ENCODE measurements at places on chromosomes 1 and 21.

- DNase-seq = no peak
Observed at GRCh38 chr1:207388721-207389120, 65.4 kb upstream of the CR2 start.

DNA sequence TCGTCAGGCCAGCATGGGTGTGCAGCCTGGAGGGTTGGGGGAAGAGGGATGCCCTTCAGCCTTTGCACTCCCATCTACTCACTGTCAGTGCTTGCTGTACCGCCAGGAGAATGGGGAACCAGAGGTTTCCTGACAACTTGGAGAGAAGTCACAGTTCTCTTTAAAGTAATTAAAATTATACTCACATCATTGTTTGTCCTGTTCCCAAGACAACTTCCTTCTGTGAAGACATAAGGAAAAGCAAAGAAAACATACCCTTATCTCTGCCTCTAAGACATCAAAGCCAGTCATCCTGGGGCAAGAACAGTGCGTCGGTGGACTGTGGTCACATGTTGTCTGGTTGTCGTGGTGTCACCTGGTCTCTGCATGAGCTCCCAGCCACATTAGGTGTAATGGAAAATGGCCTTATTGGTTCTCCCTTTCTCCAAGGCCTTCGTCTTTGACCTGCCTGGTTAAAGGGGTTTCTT is 17.6 kb downstream of the TRAF5 start:
- no peak for DNase-seq

GRCh38 chr1:169896013-169896412 is 2.3 kb upstream of the SCYL3 start:
- no peak for DNase-seq

DNA sequence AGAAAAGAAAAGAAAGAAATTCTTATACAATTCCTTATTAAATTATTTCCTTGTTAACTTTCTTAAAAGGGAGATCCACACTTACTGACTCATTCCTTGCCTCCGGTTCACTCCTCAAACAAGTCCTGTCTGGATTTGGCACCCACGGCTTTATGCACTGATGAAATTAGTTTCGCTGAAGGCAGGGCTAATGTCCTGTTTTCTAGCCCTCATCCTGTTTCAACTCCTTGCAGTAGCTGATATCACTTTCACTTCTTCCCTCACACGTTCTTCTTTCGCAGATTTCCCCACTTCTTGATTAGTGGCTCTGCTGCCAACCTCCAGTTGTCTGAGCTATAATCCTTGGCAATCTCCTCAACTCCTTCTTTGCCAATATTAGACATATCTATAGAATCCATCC is 215.2 kb downstream of the URB2 start:
- DNase-seq = no peak

GRCh38 chr1:102790997-102791396 is 317.3 kb downstream of the COL11A1 start:
- DNase-seq = no peak

- DNase-seq = no peak
Observed at GRCh38 chr21:42495765-42496119, 282 bp downstream of the RSPH1 start.

- no peak for DNase-seq
Observed at GRCh38 chr1:244273845-244274619, 177.7 kb downstream of the ADSS2 start.

DNA sequence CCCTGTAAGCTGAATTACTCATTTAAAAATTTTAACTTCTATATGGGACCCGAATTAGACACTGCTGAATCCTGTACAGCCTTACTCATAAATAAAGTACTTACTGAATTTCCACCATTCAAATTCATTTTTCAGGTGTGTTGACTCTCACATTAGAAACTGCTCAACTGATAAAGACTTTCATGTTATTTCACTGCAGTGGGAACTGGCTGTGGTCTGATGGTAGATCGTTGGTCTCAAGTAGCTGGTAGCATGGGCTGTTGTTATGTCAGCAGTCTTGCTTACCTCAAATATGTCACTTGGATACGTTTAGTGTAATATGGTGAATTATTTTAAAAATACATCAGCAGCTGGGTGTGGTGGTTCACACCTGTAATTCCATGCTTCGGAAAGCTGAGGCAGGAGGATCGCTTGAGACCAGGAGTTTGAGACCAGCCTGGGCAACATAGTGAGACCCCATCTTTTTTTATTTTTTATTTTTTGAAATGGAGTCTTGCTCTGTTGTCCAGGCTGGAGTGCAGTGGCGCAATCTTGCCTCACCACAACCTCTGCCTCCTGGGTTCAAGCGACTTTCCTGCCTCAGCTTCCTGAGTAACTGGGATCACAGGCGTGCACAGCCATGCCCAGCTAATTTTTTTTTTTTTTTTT is 10.4 kb downstream of the DEGS1 start:
- DNase-seq = no peak

- DNase-seq = no peak
Observed at GRCh38 chr1:173505391-173505790, 28.3 kb downstream of the PRDX6 start.

DNA sequence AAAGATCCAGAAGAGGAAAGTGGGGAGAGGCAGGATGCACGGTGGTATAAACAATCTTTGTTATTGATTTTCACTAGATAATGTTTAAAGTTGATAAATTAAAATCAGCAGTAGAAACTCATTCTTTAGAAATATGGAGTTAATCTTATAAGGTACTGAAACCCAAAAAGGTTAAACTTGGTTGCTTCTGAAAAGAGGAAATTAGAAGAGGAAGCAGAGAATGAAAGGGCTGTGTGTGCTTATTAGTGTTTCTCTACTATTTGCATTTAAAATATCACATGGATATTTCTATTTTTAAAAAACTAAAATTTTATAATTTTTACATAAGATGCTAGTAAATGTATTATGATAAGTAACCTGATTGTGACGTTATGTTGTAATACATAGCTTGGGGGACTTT is 24.4 kb downstream of the C1orf141 start:
- no peak for DNase-seq

- DNase-seq = peak; percentile 68
Observed at GRCh38 chr1:95041491-95042165, 31.1 kb downstream of the ALG14 start.

DNA sequence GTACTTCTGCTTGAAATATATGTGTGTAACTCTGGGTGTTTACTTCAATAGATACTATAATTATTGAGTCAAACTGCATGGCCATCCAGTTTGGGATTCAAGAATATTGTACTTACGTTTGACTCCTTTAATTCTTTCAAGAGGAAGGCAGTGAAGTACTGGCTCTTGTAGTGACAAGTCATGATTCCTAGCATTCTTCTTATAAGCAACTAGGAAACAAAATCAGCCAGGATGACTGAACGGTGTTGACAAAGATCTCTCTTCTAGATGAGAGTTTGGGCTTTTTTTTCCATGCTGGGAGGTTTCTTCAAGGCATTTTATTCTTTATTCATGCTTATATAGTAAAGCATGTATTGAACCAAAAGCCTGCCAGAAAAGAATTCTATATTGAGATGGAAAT is 58.3 kb downstream of the CLEC20A start:
- DNase-seq = no peak

DNA sequence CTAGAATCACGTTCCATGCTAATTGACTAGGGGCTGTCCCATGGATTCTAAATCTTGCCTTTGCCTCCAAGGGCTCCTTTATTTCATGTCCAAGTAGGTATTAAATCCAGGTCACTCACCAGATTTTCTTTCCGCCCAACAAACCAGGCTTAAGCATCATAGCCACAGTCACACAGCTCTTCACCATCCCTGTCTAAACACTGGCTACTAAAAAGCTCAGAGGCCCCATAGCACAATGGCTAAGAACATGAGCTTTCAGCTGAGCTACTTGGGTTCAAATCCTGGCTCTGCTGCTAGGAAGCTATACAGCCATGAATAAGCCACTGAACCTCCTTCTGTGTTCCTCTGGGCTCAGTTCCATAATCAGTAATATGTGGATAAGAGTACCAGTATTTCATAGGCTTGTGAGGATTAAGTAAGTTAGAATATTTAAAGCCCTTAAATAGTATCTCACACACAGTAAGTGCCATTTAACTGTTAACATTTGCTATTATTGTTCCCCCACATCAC is 277.2 kb upstream of the GJB5 start:
- DNase-seq = no peak

DNA sequence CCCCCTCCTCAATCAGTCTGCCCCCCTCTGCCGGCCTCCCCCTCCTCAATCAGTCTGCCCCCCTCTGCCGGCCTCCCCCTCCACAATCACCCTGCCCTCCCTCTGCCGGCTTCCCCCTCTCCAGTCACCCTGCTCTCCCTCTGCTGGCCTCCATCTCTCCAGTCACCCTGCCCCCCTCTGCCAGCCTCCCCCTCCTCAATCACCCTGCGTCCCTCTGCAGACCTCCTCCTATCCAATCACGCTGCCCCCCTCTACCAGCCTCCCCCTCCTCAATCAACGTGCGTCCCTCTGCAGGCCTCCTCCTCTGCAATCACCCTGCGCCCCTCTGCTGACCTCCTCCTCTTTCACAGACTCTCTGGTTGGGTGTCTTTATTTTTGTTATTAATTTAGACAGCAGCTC is 11.5 kb upstream of the C1orf198 start:
- no peak for DNase-seq

DNA sequence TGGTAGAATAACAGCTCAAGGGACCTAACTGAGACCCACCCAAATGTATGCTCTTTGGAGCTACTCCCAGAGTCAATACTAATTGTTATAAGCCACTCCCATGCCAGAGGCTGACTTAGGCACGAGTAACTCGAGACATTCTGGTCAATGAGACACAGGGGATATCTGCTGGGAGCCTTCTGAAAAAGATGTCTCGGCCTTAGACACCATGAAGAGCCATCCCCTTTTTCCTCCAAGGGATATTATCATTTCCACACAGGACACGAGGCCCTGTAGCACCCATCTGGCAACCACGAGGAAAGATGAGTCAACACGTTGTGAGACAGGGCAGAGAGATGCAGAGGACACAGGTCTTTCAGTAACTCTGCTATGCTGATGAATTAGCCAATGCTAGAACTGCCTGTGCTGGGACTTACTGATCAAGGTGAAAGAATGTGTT is 30.7 kb downstream of the ITPKB start:
- no peak for DNase-seq

DNA sequence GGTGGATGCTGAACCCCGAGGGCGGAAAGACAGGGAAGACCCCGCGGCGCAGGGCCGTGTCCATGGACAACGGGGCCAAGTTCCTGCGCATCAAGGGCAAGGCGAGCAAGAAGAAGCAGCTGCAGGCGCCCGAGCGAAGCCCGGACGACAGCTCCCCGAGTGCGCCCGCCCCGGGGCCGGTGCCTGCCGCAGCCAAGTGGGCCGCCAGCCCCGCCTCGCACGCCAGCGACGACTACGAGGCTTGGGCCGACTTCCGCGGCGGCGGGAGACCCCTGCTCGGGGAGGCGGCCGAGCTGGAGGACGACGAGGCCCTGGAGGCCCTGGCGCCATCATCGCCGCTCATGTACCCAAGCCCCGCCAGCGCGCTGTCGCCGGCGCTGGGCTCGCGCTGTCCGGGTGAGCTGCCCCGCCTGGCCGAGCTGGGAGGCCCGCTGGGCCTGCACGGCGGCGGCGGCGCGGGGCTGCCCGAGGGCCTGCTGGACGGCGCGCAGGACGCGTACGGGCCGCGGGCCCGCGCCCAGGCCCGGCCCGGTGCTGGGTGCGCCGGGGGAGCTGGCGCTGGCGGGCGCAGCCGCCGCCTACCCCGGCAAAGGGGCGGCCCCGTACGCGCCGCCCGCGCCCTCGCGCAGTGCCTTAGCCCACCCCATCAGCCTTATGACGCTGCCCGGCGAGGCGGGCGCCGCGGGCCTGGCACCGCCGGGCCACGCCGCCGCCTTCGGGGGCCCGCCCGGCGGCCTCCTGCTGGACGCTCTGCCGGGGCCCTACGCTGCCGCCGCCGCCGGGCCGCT is 20.7 kb downstream of the FOXO6 start:
- peak; percentile 50 for DNase-seq

DNA sequence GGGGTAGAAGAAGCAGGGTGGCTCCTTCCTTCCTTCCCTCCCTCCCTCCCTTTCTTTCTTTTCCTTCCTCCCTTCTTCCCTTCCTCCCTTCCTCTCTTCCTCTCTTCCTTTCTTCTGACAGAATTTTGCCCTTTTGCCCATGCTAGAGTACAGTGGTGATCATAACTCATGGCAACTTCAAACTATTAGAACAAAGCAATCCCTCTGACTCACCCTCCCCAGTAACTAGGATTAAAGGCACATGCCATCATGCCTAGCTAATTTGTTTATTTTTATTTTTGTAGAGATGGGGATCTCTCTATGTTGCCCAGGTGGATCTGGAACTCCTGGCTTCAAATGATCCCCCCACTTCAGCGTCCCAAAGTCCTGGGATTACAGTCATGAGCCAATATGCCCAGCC is 10.0 kb upstream of the RPE65 start:
- no peak for DNase-seq

- DNase-seq = peak; percentile 15
Observed at GRCh38 chr1:5297180-5297885, 642.9 kb downstream of the AJAP1 start.

DNA sequence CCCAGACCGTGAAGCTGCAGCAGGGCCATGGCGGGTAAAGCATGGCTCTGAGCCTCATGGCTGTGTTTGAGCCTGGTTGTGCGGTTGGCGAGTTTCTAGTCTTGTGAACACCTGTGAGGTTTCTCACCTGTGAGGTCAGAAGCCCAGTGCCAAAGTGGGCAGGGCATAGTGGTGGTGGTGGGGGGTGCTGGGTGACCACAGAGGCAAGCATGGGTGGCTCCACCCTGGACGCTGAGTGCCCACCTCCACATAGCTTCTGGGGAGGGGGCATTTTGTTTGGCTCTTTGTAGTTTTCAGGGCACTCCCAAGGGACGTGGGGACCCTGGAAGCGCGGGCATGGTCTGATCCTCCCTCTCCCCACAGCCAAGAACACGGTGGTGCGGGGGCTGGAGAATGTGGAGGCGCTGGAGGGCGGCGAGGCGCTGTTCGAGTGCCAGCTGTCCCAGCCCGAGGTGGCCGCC is 91.1 kb downstream of the TRIM11 start:
- DNase-seq = no peak

DNA sequence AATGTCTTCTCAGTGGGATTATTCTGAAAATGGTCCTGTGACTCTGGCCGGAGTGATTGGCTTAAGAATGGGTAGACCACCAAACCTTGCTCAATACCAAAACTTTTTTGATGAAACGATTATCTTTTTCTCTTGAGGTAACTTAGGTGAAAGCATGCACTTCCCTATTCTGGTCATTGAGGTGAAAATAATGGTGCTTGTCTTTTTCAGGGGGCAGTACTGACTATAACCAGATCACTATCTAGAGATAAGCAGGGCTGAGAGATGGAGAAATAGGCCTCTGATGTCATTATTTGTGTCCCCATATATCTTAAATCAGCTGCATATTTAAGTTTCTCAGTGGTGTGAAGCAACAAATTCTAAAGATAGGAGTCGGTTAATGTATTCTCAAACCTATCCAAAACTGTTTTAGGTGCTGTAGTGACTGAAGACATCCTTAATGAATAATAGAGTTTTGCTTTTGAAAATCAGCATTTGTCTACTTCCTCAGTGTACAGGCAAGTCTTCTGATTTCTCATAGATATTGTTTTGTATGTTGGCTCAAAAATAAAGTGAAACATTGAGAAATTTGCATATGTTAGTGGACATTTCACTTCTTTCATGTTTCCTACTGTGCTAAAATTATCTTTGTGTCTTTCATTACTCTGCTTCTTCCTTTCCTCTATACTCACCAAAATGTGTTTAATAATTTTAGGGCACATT is 735.3 kb upstream of the ADGRL4 start:
- DNase-seq = no peak
